Hematopoietic multipotent progenitor cell treated with erythropoietin and hydrocortisone succinate and interleukin-3 and kit ligand, for 17 days (in vitro differentiated cells): ENCODE measurements at places on chromosomes 11 and 22.

GRCh38 chr11:130859886-130860285 is 56.4 kb downstream of the SNX19 start:
- DNase-seq, result no peak

- no peak for DNase-seq
These were observed 8.0 kb downstream of the PHLDB1 start for GRCh38 chr11:118615282-118615975.

DNA sequence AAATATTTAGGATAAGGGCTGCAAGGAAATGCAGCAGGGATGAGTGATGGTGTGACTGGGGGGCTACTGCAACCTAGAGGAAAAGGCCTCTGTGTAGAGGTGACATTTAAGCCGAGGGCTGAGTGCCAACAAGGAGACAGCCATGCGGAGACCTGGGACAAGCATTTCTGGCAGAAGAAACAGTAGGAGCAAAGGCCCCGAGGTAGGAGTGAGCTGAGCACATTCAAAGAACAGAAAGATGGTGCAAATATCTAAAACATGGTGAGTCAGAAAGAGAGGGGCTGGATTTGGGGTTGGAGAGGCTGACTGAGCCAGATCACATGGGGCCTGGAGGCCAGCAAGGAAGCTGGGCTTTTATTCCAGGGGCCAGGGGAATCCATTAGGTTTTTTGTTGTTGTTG is 55.1 kb upstream of the INCENP start:
- no peak for DNase-seq

- no peak for DNase-seq
These were observed 667 bp downstream of the CD81 start for GRCh38 chr11:2377511-2378443.

DNA sequence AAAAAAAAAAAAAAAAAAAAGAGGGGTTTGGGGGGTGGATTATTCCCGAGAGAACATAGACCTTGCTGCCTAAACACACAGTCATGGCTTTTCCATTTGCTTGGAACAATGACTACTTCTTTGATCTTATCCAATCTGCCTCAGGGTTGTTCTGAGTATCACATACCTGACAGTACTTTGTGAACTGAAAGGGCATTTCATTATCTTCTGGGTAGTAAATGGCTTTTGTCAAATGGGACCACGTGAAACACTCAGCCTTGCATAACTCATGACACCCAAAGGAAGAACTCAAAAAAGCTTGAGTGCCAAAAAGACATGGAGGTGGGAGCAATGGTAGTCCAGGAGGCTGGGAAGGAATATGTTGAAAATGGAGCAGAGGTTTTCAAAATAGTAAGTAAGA is 123.2 kb upstream of the BID start:
- DNase-seq, result no peak
